ENCODE measurements at places on chromosomes 7 and 10.

- DNase-seq, result no peak
Observed at GRCh38 chr7:5422396-5423305, 983 bp downstream of the TNRC18 start.

DNA sequence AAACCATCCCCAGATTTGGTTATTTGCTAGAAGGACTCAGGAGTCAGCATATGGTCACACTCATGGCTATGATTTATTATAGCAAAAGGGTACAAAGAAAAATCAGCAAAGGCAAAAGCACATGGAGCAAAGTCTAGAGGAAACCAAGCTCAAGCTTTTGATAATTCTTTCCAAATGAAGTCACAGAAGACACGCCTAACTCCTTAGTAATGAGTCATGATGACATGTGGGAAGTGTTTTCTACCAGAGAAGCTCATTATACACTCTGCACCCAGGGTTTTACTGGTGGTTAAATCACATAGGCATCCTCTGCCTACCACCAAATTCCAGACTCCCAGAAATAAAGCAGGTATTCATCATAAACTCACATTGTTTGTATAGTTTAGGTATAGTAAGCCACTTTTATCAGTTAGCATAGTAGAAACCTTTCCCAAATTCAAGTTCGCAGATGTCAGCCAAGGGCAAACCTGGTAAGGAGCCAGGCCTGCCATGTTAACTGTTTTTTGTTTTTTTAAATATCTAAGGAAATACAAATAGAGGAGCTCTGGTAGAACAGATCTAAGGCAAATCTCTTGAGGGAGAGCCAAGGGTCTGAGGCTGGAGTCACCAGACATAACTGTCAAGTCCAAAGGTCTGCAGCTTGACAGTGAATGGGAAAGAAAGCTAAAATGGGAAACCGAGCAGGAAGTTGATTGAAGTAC lies 15.4 kb upstream of the HIBADH start:
- DNase-seq, result no peak

DNA sequence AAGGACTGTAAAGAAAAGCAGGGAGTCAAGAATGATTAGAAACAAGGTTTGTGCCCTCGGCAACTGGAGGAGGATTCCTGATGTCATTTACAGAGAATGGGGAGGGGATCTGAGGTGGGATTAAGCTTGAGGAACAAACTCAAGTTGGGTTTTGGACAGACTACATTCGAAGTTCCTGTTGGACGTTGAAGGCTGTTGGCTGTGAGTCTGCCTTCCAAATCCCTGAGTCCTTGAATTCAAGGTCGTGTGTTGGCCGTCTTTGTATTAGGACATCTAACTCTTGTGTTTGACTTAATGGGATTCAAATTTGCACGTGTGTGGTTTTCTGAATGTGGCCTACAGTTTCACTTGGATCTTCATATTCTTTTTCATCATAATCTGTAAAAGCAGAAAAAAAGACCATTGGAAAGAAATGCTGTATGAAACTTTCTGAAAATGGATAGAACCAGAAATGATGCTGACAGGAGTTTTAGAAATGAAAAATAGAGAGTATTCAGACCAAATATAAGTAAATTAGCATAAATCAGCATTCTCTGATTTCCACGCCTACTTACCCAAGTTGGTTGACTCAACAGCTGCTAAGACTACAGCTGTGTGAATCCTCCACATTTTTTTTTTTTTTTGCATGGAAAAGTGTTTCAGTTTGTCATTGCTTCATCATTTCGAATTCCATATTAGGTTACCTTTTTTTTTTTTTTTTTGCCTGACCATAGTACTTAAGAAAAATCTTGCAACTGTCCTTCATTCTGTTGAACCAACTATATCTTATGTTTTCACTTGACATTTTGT lies 94.8 kb downstream of the KIAA1217 start:
- no peak for DNase-seq

DNA sequence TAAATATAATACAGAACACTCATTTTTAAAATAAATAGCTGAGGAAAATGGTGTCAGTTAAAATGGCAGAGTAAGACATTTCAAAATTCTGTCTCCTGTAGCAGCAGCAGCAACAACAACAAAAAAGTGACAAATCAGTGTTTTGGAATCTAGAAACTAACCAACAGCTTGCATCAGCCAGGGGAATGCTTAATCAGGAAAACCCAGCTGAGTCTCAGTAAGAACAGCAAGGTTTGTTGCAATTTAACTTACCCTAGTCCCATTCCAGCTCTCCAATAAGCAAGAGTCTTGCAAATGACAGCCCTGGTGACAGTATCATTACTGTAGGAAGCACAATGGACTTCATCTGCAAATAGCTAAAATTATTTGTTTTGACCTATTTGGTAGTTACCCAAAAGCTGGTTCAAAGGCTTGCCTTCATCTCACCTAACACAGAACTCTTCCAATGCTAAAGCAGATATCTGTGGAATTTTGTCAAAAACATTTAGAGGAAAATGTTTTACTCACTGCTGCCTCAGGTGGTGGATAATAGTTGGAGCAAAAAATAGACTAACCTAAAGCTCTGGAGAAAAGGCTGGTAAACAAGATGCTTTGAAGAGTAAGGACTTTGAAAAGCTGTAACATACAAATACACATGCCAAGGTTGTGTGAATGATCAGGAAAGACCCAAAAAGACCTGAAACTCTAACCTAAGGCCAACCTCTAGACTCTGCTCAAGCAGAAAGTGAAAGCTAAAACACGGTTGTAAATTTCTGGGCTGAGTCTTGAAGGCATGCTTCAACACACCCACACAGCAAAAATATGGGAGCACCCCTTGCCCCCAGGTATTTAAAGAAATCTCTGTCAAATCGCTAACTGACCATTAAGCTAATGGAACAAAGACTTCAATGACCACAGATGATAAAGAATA lies 9.9 kb upstream of the ARHGAP22 start:
- no peak for DNase-seq

- no peak for DNase-seq
Observed at GRCh38 chr7:20744954-20745446, 41.7 kb downstream of the SP8 start.

GRCh38 chr7:123864436-123864835 lies 19.5 kb downstream of the HYAL4 start:
- no peak for DNase-seq

GRCh38 chr10:114749014-114749413 lies 72.6 kb upstream of the FHIP2A start:
- DNase-seq, result no peak

DNA sequence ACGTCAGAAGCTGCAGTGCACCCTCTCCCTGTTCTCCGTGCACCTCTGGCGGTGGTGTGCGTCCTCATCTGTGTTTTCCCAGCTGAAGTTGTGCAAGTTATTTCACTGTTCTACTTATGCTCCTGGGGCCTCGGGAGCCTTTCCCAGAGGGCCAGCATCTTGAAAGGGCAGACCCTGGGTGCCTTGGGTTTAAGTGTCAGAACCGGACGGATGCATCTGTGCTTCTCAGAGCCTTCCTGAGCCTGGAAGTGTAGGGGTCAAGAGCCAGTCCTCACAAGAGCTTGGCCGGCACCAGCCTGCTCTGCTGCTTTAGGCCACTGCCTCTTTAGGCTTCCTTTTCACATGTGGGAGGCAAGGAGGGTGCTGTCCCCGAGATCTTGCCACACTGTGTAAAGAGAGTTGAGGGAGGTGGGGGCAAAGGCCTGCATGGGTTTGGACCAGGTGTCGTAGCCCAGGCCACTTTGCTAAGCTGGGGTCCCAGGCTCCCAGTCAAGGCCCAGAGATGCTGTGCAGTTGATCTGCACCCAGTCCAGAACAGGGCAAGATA lies 128.9 kb upstream of the NPS start:
- no peak for DNase-seq

GRCh38 chr7:134452991-134453473 lies 5.9 kb downstream of the AKR1B1 start:
- no peak for DNase-seq

DNA sequence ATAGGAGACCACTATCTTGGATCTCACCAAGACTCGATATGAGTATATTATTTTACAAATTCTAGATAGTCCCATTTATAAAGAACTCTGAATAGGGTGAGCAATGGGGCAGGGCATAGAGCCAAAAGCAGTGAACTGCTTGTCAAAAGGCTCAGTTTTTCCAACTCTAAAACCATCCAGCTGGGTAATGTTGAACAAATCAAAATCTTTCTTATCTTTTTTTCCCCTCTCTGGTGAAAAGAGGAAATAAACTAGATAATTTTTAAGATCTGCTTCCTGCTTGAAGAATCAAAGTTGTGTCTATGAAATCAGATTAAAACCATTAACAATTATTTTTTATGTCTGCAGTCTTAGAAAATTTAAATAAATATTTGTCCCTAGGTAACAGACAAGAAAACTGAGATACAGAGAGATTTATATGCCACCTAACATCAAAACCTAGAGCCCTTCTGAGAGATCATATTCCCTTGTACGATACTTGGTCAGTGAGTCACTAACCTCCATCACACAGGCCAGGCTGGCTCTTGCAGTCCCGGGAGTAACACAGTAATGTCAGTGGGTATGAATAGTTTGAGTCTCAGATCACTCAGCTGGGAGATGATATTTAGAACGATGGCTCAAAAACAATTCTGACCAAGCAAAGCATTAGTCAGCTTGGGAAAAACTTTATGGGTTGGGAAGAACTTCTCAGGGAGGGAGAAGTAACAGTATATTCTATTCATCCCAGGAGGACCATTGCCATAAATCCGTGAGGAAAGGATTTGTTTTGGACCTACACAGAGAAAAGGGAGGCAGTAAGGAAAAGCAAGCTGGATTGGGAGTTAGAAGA lies 178.8 kb downstream of the REEP3 start:
- no peak for DNase-seq

- DNase-seq, result no peak
Observed at GRCh38 chr10:86254081-86254480, 112.5 kb downstream of the GRID1 start.

DNA sequence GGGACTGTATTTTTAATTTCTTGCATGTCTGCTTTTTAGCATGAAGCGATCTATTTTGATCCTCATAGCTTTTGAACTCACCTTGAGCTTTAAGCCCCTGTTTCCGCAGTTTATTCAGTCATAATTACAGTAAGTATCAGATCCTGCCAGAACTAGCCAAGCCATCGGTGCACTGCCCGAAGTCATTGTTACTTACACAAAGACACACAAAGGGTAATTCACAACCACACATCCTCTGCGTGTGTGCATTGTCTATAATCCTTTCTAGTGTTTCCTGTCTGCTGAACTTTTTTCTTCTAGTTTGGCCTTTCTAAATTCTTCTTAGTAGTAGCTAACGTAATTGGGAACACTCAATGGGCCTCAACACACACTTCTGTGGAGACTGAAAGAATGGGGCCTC lies 133.0 kb downstream of the SFMBT2 start:
- no peak for DNase-seq

GRCh38 chr7:45150199-45150598 lies 7.4 kb upstream of the RAMP3 start:
- DNase-seq, result no peak

DNA sequence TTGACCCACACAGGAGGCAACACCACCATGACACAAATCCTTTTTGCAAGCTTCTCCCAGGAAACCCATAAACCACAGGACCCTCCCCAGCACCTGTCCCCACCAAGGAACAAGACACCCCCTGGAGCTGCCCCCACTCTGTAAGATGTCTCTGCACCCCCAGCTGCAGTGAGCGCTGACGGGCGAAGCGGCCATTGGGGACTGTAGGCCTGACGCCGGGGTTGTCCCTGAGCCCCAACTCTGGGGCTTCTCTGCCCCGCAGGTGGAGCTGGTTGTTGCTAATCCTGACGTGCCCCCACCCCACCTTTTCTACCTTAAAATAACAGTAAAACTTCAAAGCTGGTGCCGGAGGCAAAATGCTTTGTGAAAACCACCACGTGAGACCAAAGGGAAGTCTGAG lies 94.7 kb upstream of the PPP2R2D start:
- no peak for DNase-seq

DNA sequence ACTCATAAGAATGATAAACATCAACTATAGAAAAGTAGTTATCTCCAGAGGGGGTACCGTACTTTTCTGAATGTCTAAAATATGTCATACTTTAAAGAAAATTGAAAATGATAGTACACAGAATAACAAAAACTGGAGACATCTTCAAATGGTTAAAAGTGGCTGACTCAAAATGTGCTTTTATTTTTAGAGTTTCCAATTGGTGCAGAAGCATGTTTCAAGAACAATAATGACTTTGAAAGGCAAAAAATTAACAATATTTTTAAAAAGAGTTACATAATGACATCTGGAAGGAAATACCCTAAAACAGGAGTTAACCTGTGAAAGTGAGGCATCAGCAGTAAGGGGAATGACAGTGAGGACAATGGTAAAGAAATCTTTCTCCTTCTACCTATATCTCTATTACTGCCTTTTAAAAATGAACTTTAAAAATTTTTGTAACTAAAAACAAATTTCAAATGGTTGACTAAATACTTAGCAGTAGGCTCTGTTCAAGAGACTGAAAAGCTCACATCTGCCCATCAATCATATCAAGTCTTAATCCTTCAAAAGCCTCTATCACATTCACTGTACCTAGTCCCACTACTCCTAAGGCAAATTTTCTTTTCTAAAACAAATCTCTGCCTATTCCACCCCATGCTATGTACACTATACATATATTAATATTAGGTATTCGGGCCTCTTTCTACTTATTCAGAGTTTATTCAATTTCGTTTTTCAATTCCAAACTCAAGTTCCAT lies 3.0 kb downstream of the ASZ1 start:
- DNase-seq, result no peak
